ENCODE measurements at places on chromosomes 7 and 10.

DNA sequence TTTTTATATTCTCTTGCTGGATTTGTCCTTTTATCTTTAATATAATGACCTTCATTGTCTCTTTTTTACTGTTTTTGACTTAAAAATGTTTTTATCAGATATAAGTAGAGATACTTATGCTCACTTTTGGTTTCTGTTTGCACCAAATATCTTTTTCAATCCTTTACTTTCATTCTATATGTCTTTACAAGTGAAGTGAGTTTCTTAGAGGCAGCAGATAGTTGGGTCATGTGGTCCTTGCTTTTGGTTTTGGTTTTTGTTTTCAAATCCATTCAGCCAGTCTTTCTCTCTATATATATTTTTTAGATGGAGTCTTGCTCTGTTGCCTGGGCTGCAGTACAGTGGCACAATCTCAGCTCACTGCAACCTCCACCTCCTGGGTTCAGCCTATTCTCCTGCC is 932.4 kb upstream of the LRRTM3 start:
- DNase-seq, result no peak

DNA sequence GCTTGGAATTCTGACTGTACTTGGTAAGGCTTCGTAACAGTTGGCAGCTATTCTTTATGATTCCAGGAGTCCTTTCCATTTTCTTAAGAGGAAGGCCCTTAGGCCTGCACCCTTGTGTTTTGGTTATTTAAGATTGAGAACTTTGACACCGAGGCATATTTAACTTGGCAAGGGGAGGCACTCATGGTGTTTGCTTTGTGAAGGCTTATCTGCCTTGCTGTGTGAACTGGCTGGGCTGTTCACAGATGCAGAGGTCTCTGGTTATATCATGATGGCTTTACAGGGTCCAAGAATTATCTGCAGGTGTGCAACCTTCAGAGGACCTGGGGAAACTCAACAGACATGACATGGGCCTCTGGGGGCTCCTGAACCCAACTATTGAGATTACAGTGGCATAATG is 833 bp upstream of the PNLIPRP1 start:
- DNase-seq, result no peak

GRCh38 chr7:155198901-155199845 is 98.5 kb upstream of the INSIG1 start:
- DNase-seq, result peak; percentile 68

DNA sequence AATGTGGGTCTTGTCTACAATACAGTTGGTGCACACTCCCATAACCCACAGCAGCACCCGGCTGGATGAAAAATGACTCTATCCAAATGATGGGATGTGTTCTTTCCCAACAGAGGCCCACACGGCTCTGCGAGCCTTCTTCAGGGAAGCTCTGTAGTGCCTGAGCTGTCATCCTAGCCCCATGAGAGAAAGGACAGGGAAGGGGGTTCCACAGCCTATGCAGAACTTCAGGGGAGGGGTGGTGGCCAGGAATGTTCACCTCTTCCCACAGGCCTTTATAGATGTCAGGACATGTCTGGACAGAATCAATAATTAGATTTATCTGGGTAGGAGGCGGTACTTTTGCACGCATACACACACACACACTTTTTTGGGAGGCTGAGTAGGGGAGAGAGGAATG is 109.0 kb downstream of the JCAD start:
- DNase-seq, result no peak

- no peak for DNase-seq
These were observed 78.3 kb upstream of the SLC26A5 start for GRCh38 chr7:103524042-103524907.

GRCh38 chr10:23981520-23982309 is 227.2 kb upstream of the KIAA1217 start:
- no peak for DNase-seq

DNA sequence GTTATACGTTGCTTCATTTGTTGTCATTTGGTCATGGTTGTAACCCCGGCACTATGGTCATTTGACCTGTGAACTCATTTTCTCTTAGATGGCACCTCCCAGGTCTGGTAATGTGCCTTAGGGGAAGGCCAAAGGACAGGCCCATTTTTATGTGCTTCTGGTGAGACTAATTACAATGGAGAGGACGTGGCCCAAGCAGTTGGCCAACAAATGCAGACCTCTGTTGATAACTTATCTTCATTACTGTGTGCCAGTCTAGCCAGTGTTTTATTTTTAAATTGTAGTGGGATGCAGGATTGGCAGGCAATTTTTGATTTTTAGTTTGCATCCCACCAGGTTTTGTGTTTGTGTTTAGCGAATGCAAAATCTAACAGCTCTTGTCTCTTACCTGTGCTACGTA is 321.5 kb upstream of the AKR1E2 start:
- DNase-seq, result no peak

- DNase-seq, result no peak
These were observed 17.9 kb downstream of the RFC2 start for GRCh38 chr7:74236284-74236683.

DNA sequence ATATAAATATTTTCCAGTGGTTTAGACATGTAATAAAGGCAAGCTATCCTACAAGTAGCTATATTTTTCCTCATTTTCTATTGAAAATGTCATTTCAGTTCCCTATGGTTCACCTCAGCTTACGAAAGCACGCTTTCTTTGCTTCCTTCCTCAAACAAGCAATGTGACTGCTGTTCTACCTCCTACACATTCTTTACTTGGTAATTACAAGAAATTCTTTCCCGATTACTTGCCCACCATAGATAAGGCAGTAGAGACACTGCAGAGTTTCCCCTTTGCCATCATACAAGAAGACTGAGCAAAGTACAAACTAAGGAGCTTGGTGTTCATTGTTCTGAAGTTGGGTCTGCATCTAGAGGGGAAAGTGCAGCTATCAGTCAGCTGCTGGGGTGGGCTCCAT is 249.4 kb downstream of the CRPPA start:
- peak; percentile 46 for DNase-seq

DNA sequence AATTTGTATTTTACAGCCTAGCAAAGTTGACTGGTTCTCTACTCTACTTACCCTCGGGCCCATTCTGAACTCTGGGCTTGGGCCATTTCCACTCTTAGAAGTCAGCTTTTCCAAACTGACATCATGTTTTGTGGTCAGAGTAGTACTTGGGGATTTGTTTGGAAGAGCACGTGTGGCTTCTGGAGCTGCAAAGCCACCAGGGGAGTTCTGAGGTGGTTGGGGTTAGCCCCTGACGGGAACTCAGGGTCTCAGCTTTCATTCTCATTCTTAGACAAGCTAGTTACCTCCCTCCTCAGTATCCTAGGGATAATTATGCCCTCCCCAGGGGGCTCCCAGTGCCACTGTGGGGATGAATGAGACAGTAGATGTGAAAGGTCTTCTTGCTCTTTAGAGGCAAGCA is 647.7 kb upstream of the GALNT17 start:
- no peak for DNase-seq

GRCh38 chr7:72078301-72078700 is 333.8 kb downstream of the CALN1 start:
- DNase-seq, result no peak

DNA sequence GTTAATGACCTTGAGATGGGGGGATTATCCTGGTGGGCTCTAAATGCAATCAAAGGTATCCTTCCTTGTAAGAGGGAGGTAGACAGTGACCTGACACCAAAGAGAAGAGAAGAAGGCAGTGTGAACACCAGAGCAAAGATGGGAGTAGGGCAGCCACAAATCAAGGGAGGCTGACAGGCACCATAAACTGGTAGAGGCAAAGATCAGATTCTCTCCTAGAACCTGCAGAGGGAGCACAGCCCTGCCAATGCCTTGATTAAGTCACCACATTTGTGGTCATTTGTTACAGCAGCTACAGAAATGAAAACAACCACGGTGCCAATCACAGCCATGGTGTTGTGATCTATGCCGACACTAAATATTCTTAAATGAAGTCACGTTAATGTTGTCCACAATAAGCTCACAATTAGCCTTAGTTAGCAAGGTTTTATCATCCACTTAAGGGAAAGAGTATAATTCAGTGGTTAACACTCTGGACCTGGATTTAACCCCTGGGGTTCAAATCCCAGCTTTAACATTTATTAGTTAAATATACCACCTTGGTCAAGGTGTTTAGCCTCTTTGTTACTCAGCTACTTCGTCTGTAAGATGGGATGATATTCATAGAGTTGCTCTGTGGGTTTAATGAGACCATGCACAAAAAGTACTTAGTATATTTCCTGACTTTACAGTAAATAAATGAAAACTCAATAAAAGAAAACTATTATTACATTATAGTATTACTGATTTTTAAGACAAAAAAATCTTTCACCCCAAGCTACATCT is 70.8 kb downstream of the SGMS1 start:
- DNase-seq, result no peak

DNA sequence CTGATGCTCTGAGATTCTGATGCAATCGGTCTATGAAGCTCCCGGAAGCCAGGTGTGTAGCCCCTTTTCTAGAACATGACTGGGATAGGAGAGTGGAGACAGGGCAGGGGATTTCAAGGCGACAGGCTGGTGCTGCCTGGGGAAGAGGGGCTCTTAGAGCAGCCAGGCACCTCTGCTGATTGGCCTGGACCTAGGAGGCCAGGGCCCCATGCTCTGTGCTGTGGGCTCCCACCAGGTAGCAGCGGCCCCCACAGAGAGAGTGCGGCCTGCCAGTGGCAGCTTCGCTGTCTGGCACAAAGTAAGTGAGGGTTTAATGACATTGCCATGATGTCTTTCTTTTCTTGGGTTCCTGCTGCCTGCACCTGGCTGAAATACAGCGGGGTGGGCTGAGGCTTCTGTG is 99.4 kb upstream of the PODXL start:
- no peak for DNase-seq

DNA sequence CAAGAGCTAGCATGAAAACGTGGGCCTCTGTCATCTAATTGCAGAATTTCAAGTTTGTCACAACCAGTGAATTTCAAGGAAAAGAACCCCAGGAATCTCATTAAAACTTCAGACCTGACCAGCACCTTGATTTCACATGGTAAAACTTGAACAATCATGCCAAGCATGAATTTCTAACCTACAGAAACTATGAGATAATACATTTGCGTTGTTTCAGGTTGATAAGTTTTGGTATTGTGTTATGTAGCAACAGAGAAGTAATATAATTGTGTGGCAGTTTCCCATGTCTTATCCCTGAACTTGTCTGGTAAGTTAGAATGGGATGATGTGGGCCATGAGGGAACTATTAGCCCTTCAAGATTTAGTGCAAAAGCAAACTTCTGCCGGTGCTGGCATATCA is 530.1 kb downstream of the ANKRD7 start:
- no peak for DNase-seq

- DNase-seq, result no peak
These were observed 146.3 kb downstream of the HIBADH start for GRCh38 chr7:27516421-27516820.

- DNase-seq, result peak; percentile 60
These were observed 179.3 kb downstream of the TFEC start for GRCh38 chr7:115851291-115851690.

DNA sequence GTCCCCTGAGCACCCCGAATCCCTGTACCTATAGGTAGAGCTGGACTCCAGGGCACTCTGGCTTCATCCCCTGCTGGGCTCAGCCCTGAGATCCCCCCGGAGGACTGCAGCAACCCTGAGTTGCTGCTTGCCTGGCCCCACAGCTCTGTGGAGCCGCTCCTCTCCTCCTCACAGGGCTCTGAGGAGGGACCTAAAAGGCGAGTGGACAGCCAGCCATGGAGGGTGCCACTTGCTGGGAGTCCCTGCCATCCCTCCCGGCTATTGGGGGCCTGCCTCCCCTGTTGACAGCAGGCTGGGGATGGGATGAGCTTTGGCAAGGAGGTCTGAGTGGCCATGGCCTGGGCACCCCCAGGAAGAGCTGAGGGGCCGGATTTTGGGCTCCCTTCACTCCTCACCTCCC is 28.0 kb upstream of the RASGEF1A start:
- DNase-seq, result no peak

GRCh38 chr7:71618278-71618677 is 486.3 kb downstream of the GALNT17 start:
- DNase-seq, result no peak

GRCh38 chr10:119614686-119615085 is 17.9 kb upstream of the TIAL1 start:
- no peak for DNase-seq

GRCh38 chr10:13496164-13496563 is 32.6 kb downstream of the BEND7 start:
- no peak for DNase-seq

DNA sequence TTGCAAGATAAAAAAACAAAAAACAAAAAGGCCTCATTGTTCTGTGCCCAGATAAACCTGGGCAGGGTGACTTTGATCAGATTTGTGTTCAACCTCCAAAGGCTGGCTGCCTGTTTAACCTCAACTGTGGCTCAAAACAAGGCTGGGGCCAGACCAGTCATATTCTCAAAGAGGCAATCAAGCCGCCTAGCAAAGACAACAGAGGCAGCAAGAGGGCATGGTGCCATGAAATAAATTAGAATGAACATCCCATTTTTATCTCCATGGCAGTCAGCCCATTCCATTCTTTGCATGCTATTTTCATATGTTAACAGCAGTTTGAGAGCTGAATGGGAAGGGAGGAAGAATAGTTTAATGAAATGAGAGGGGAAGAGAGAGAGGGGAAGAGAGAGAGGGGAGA is 1150.3 kb downstream of the TYW1 start:
- DNase-seq, result no peak

DNA sequence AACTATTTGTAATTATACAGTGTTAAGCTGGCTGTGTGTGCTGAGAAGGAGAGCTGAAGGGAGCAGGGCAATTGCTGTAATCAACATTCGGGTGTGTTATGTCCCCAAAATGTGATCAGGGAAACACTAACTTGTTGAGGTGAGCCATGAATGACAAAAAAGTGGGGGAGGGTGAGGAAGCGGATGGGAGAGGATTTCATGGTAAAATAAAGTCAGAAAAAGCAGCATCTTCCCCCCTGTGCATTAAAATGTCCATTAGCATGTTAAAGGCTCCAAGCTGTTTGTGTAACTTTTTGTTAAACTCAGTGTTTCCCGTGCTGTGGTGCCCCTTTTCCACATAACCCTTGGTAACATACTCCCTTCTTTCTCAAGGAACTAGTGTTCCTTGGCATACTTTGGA is 84.9 kb downstream of the ARID5B start:
- no peak for DNase-seq

DNA sequence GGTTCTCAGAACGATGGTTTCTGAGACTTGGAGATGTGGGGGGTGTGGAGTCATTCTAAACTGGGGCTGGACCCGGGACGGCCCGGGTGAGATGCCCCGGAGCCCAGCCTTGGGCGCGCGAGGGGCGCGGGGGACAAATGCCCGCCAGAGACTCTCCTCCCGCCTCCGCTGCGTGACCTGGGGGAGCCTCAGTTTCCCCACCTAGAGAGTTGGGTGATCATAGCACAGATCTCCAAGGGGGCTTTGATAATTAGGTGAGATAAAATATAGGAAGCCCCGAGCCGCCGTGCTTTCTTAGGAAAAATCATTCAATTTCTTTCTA is 658 bp upstream of the FZD8 start:
- DNase-seq, result no peak

DNA sequence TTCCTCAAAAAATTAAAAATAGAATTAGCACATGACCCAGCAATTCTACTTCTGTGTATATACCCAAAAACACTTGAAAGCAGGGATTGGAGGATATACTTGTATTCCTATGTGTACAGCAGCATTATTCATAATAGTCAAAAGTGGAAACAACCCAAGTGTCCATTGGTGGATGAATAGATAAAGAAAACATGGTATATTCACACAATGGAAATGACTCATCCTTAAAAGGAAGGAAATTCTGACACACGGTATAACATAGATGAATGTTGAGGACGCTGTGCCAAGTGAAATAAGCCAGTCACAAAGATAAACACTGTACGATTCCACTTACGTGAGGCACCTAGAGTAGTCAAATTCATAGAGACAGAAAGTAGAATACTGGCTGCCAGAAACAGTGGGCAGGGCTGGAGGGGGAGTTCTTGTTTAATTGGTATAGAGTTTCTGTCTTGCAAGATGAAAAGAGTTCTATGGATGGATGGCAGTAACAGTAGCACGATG is 26.6 kb upstream of the KAT6B start:
- DNase-seq, result peak; percentile 66
